ENCODE measurements at places on chromosomes 4 and X.

DNA sequence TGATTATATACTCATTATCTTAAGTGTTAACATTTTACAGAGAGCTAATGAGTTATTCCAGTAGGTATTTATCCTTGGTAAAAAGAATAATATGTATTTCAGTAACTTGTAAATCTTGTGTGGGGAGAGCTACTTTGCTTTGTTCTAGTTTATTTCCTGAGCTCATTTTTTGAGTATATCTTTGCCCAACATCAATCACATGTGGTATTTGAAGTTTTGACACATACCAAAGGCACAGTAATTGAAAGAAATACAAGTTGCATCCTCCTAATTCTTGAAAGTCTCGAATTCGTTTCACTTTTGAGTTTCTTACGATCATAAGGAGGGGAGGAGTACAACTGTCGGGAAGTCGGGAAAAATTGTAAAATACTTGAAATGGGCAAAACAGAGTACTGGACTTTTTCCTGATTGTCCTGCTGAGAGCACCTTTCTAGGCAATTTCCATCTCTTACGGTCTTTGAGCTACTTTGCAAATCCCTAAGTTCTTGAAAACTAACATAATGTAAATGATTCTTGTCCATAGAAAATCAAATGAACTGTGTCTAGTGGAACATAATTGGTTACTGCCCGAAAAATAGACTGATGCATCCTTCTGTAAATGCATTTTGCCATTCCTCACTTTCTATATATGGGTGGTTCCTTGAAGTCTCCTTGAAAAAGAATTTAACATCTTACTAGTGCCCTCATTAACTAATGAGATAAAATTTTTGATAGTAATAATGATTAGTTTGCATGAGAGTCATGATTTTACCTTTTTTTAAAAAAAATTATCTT is 20.6 kb downstream of the CLTRN start:
- no peak for DNase-seq

DNA sequence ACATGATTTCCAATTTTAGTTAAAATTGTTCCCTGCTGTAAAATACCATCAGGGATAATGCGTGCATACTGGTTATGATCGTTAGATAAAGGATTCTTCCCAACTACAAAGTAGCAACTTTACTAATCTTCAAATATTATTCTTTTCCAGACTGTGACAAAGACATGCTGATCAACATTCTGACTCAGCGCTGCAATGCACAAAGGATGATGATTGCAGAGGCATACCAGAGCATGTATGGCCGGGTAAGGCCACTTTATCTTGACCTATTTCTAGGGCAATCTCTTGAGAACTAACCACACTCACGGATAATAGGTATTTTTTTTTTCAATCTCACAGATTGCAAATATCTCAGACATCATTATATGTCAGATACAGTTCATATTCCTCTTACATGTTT is 47.0 kb downstream of the ANXA10 start:
- no peak for DNase-seq

GRCh38 chrX:2385224-2385623 is 115.6 kb downstream of the DHRSX start:
- DNase-seq, result no peak

GRCh38 chrX:117910216-117910615 is 206.4 kb downstream of the KLHL13 start:
- DNase-seq, result no peak

- no peak for DNase-seq
These were observed 34.6 kb downstream of the LIMCH1 start for GRCh38 chr4:41572516-41572915.

DNA sequence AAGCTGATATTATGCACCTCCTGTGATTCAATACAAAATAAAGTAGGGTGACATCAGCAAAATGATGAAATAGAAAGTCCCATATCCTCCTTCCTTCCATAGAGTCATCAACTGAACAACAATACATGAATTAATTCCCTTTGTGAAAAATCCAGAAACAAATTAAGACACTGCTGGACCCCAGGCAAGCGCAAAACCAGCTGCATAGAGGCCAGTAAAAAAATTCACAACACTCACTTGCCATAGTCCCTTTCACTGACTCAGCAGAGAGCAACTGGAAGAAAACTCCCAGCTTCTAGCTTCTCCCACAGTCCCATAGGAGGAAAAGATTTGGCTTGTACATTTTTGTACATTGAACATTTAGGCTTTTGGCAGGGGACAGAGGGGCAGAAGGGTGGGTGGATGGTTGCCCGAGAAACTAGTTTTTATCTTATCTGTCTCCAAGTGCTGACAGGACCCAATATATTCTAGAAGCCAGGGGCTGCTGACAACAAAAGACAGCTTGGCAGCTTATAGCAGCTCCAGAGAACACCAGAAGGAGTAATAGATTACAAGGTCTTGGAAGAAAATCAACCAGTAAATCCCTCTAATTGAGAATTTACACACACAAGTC is 124.6 kb downstream of the NDST3 start:
- DNase-seq, result no peak

DNA sequence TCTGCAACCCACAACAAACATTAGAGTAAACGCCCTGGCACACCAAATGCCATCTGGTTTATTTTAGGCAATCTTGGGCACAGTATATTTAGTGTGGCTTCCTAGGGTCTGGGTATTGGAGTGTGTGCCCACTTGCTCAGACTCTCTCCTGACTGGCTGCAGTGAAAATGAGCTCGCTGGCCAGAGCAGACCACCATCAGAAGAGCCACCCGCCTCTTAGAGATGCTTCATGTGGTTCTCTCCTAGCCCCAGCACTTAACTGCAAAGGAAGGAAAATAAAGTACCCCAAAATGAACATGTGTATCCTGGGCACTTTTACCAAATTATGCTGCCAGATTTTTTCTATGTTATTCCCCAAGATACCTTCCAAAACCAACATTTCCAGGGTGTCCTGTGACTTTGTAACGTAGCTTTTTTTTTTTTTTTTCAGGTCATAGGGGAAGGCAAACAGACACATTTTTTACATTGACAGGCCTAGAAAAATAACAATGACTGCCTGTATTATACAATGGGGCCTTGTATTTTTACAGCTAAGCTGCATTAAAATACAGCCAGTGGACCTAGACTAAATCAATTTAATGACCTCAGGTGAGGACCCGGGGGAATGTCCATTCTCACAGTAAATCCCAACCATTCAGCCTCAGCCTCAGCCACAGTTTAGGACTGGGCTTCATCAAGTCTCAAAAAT is 193.7 kb downstream of the RASL11B start:
- DNase-seq, result no peak

DNA sequence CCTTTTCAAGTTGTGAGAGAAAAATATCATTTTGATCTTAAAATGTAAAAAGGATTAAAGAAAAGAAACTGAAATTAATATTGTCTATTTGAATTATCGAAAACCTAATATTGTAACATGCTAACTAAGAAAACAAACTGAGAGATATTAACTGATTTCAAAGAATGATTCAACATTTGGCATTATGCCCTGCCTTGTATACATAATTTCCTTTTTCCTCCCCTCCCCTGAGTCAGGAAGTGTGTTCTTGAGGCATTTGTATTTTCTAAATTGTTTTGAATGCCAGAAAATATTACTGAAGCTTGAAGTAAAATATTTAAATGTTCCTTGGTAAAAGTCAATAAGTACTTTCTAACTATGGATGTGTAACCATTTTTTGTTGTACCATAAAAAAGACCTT is 49.4 kb downstream of the RPS6KA3 start:
- no peak for DNase-seq

GRCh38 chr4:167622481-167623240 is 388.4 kb upstream of the SPOCK3 start:
- peak; percentile 11 for DNase-seq

- no peak for DNase-seq
These were observed 50.9 kb downstream of the COX18 start for GRCh38 chr4:73018595-73018994.

- DNase-seq, result no peak
These were observed 427.2 kb downstream of the MAPK10 start for GRCh38 chr4:85932500-85933290.

- DNase-seq, result no peak
These were observed 10.2 kb upstream of the MAOB start for GRCh38 chrX:43892336-43892870.

GRCh38 chr4:5957076-5957475 is 61.2 kb downstream of the C4orf50 start:
- no peak for DNase-seq

GRCh38 chrX:57674861-57675260 is 5.2 kb downstream of the NLRP2B start:
- DNase-seq, result no peak

- DNase-seq, result no peak
These were observed 509.1 kb downstream of the IQCM start for GRCh38 chr4:149306537-149306936.

DNA sequence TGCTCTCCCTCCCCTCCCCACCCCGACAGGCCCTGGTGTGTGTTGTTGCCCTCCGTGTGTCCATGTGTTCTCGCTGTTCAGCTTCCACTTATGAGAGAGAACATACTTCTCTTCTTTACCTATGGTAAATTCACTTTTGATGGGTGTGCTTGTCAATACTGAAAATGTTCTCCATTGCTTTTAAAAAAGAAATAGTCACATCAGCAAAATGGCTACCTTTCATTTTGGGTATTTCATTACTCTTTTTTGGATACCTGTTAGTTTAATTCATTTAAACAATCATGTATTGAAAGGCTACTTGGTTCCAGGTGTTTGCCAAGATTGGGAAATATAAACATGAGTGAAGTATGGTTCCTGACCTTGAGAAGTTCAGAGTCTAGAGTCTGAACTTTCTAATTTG is 107.4 kb upstream of the PITX2 start:
- no peak for DNase-seq

- DNase-seq, result no peak
These were observed 184.3 kb downstream of the PPP3CA start for GRCh38 chr4:101162990-101163380.

GRCh38 chr4:81453024-81453423 is 18.7 kb downstream of the RASGEF1B start:
- DNase-seq, result no peak

- peak; percentile 30 for DNase-seq
These were observed 46.8 kb upstream of the FAM9C start for GRCh38 chrX:13091111-13091765.

DNA sequence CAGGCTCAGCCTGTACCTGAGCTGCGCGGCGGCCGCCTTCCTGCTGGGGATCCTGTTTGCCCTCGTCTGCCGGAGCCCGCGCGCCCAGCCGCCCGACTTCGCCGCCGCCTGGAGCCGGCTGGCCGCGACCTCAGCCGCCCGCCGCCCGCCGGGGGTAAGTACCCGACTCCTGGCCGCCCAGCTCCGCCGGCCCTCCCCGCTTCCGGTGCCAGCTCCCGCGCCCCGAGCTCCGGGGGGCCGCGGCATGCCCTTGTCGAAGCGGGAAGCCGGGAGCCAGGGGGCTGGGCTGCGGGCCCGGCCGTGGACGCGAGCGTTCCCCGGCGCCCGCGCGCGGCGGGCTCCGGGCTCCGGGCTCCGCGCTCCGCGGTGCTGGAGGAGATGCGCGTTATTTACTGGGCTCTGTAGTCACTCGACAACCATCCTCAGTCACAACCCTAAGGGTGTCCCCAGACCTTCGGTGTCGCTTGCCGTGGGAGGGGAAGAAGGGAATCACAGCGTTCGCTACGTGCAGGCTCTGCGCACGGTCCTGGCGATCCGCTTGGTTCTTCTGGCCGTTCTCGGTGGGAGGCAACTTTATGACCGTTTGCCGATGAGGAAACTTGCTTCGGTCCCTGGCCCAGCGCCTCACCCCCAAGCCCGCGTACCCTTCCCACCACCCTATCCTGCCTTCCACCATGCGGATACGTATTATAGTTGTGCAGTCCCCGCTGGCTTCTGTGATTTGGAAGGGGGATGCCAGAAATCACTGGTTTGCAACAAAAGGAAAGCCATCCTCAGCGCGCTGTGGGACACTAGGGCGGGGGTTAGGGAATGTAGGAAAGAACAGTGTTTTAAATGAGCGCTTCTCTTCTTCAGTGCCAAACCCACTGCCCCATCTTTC is 944 bp downstream of the SNX25 start:
- DNase-seq, result peak; percentile 28

- no peak for DNase-seq
These were observed 99.6 kb upstream of the STS start for GRCh38 chrX:7047951-7048350.

GRCh38 chr4:56995525-56995924 is 16.8 kb downstream of the POLR2B start:
- DNase-seq, result no peak

DNA sequence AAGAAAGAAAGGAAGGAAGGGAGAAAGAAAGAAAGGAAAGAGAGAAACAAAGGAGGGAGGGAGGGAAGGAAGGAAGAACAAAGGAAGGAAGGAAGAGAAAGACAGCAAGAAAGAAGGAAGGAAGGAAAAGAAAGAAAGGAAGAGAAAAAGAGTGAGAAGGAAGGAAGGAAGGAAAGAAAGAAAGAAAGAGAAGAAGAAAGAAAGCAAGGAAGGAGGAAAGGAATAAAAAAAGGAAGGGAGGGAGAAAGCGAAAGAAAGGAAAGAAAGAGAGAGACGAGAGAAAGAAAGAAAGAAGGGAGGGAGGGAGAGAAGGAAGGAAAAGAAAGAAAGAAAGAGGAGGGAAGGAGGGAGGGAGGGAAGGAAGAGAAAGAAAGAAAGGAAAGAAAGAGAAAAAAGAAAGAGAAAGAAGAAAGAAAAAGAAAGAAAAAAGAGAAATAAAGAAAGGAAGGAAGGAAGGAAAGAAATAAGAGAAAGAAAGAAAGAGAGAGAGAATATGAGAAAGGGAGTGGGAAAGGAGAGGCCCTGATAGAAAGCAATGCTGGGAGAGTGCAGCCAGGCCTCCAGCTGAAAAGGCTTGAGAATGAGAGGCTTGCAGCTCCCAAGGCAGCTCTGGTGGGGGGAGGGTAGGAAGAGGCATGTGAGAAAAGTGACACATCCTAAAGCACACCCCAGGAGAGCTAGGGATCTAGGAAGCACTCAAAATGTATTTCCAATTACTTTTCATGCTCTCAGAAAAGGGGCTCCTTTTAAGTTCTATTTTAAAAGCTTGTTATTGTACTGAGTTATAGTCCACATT is 134.0 kb upstream of the ZIC3 start:
- no peak for DNase-seq

GRCh38 chr4:146311238-146311970 is 97.1 kb downstream of the REELD1 start:
- DNase-seq, result no peak

- no peak for DNase-seq
These were observed 36.8 kb upstream of the TAPT1 start for GRCh38 chr4:16263056-16263455.

DNA sequence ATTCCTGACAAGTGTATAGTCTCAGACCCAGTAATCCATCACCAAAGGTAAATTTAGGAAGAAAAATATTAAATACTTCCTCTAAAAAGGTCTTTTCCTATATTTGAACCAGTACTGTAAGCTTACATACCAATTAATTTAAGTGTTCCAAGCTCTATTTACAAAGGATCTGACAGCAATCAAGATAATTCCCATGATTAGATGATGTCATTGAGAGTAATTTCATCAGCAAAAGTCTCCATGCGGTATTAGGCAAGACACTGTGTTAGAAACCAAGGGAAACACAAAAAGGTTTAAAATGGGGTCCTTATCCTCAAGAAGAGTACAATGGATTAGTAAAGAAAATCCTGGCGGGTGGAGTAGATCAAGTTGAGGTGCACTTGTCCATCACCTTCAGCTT is 198.5 kb downstream of the PRDM5 start:
- DNase-seq, result no peak

- no peak for DNase-seq
These were observed 34.5 kb downstream of the ABCE1 start for GRCh38 chr4:145132511-145133098.

Measured in activated T-helper 2 cell treated with anti-CD3 and anti-CD28 coated beads, Interferon-gamma antibody, Interleukin-2, Interleukin-4, amounts not matched to agents 10 μg/mL and 5 μg/mL and 100 μg/mL, durations not matched to agents 14 hours and 24 hours and 36 hours (primary cell).